Left renal pelvis (tissue), 4 donors: ENCODE measurements at places on chromosomes 5 and 9. TPM values are rescaled to one million over a fixed set of nuclear protein-coding genes. Genes with fewer than 3 reads are reported as not detected.

CRHBP gene
- polyA plus RNA-seq = 6.4 TPM

DNA sequence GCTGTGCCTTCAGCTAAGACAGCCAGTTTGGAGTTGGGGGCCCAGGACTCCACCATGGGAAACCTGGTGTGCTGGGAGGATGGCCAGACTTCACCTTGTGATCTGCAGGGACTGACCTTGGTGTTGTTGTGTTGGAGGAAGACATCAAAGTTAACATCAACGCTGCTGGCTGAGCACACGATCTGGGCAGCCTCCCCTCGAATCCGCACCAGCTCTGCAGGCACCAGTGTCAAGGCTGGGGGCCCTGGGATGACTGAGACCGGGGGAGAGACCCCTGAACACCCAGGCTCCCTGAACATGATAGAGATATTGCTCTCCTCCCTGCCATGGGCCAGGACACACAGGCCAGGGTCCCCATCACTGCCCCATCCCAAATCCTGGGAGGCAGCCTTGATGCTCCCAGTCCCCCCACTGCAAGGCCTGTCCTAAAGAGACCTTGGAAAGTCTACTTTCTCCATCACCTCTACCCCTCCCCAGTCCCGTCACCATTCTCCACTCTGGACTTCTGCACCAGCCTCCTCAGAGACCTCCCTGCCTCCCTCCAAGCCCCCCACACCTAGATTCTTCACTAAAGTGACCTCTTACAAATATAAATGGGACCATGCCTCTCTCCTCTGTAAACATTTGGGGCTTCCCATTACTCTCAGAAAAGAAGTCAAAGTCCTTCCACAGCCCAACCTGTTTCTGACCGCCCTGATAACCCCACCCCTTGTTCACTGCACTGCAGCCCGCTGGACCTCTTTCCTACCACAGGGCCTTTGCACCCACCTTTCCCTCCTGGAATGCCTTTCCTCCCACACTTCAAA is 8.2 kb downstream of the CSF1R start:
- no peak for DNase-seq

PTPN3 gene
- 47.5 TPM for polyA plus RNA-seq

DNA sequence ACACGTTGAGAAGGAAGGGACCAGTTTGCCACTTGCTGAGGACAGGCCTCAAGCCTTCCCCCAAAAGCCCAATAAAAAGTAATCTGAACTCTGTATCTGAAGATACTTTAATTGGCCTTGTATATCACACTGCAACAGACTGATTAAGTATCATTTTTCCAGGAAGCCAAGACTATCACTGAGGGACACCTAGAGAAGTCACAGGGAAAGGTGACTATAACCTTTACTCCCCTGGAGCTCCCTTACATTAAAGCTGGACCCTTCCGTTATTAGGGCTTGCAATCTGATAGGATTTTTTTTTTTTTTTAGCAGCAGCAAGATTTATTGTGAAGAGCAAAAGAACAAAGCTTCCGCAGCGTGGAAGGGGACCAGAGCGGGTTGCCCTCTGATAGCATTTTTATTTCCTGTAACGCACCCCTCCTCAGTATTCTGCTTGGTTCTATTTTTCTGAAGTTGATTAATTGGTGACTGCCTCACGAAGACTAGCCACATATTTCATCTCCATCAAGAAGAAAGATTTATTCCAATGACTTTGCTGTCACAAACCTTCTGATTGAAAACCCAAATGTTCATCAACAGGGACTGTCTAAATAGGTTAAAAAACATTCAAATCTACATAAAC is 2.7 kb downstream of the CDC14B start:
- DNase-seq = no peak

GRCh38 chr5:35826056-35826455 is 30.6 kb upstream of the IL7R start:
- DNase-seq = no peak

DNA sequence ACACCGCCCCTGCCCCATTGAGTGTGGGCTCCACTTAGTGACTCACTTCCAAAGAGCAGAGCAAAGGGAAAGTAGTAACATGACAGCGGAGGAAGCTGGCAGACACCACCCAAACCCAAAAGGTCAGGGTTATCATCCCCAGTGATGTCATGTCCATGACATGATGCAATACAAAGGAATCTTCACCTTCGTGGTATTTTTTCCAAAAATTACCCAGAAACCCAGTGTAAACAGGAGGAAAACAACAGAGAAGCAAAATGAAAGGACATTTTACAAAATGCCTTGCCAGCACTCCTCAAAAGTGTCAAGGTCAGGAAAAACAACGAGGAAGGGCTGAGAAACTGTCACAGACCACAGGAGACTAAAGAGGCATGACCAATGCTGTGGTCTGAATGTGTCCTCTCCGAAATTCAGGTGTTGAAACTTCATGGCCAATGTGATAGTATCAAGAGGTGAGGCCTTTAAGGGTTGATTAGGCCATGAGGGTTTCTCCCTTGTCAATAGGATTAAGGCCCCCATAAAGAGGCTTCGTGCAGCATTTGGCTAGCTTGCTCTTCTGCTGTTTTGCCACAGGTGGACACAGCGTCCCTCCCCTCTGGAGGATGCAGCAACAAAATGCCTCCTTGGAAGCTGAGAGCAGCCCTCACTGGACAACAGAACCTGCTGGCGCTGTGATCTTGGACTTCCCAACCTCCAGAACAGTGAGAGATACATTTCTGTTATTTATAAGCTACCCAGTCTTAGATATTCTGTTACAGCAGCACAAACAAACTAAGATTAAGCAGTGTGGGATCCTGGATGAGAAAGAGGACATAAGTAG is 30.5 kb upstream of the MED10 start:
- DNase-seq = no peak

- DNase-seq = no peak
These were observed 309.3 kb upstream of the SEMA6A start for GRCh38 chr5:116883875-116884274.

RASGEF1C gene
- 1.3 TPM for polyA plus RNA-seq

PTPRD gene
- 99.8 TPM for polyA plus RNA-seq

GRCh38 chr5:6737043-6737941 is 24.1 kb downstream of the TENT4A start:
- no peak for DNase-seq

BTNL3 gene
- 0.11 TPM for polyA plus RNA-seq
